ENCODE measurements at places on chromosomes 1 and 21.

DNA sequence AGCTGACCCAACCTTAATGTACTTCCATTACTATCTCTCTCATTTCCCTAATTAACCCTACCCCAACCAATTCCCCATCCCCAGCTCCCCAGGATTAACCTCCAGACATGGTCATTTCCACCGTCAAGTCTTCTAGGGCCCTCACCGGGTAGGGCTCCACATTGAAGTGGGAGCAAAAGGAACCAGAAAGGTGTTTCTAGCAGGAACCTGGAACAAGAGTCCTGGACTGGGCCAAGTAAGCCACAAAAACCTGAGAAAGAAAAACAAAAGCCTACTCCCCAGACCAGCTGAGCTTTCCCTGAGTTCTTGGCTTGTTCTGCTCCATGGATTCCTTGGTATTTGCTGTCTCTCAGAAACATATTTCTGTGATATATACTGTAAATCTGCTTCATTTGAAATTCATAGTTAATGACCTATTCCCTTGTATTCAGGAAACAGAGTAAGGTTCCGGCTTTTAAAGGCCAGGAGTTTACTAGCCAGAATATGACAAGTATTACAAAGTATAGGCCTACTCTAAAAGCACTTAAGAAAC lies 58.4 kb downstream of the SYF2 start:
- no peak for DNase-seq

- peak; percentile 62 for DNase-seq
Measured at GRCh38 chr1:58932859-58933598, 149.2 kb upstream of the JUN start.

DNA sequence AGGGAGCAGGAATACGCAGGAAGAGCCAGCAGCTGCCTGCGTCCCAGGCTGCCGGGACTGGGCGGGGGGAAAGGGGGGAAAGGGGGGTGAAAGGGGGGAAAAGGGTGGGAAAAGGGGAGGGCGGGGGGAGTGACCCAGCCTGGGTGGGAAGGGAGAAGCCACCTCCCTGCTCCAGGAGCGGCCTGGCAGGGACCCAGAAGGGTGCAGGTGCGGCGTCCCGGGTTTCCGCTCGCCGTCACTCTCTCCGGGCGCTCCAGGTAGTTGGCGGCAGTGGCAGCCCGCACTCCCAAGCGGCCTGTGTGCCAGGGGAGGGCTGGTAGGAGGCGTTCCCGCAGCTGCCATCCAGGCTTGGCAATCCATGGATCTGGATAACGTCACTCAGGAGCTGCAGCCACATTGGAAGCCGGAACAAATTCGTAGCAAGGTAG lies 141.0 kb upstream of the NGF start:
- DNase-seq, result no peak

- DNase-seq, result peak; percentile 47
Measured at GRCh38 chr1:65279070-65279779, 30.1 kb upstream of the DNAJC6 start.

- no peak for DNase-seq
Measured at GRCh38 chr1:204986181-204986580, 56.8 kb upstream of the CNTN2 start.

GRCh38 chr21:21165063-21165645 lies 166.9 kb downstream of the NCAM2 start:
- DNase-seq, result peak; percentile 94

- DNase-seq, result no peak
Measured at GRCh38 chr1:171351961-171352360, 38.0 kb downstream of the FMO4 start.

DNA sequence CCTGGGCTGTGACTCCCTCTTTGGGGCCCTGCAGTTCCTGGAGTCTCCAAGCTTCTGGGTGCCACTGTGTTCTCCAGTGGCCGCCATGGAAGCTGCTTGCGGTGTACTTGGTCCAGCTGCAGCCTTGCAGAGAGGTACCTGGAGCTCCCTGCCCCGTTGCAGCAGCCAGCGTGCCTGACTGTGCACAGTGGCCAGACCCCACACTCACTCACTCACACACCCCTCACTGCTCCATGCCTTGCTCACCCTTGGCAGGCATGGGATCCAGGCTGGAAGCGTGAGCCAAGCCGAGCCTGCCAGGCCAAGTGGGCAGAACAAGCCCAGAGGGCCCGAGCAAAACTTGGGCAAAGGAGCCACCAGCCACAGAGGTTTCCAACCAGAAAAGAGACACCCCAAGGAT lies 43.0 kb downstream of the MATN1 start:
- DNase-seq, result no peak

- DNase-seq, result no peak
Measured at GRCh38 chr1:3740042-3740441, 12.2 kb upstream of the CCDC27 start.

DNA sequence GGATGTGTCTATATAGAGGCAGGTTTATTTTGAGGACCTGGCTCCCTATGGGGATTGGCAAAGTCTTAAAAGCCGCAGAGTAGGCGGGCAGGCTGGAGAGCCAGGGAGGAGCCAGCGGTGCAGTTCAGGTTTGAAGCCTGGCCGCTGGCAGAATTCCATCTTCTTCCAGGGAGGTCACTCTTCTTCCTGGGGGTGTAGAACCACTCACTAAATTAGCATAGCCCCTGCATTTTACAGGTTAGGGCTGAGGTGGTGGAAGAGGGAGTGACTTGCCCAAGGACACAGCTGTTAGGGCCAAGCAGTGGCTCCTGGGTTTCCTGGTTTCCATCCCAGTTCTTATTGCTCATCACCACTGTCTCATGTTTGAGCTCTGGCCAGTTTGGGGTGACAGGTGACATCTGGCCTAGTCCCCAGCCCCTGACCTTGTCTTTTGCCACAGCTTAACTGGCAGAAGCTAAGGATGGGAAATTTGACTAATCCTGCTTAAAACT lies 1.4 kb downstream of the PINK1 start:
- DNase-seq, result peak; percentile 44

GRCh38 chr1:51423073-51423821 lies 92.9 kb upstream of the TTC39A start:
- peak; percentile 23 for DNase-seq

GRCh38 chr1:32878183-32878582 lies 7.5 kb upstream of the FNDC5 start:
- no peak for DNase-seq

DNA sequence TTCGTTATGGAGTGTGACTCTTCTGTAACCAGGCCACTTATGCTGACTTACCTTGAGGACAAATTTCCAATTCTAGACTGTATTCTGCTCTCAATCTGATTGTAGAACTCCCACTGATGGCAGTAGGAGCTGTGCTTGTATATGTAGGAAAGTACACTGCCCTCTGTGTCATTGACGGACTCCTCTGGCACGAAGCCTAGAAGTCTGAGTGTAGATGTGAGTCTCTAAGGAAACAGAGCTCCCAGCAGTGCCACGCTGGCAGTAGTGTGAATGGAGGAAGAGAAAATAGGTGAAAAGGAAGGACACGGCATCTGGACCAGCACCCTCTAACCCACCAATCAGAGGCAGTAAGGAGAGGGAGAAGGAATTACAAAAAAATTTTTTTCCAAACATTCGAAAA lies 130.4 kb upstream of the ADGRL2 start:
- peak; percentile 92 for DNase-seq

- no peak for DNase-seq
Measured at GRCh38 chr1:180947499-180947885, 34.8 kb downstream of the KIAA1614 start.

GRCh38 chr1:56439610-56440264 lies 139.6 kb downstream of the PLPP3 start:
- no peak for DNase-seq

DNA sequence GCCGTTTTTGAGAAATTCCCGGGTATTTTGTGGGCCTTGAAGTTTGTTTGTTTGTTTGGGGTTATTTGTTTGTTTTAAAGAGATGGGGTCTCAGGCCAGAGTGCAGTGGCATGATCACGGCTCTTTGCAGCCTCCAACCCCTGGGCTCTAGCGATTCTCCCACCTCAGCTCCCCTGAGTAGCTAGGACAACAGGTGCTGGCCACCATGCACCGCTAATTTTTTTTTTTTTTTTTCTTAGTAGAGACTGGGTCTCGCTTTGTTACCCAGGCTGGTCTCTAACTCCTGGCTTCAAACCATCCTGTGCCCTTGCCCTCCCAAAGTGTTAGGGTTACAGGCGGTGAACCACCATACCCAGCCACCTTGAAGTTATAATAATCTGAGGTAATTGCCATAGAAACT lies 2.0 kb downstream of the CHTOP start:
- DNase-seq, result no peak

GRCh38 chr1:160139840-160140239 lies 11.6 kb upstream of the ATP1A4 start:
- DNase-seq, result no peak

DNA sequence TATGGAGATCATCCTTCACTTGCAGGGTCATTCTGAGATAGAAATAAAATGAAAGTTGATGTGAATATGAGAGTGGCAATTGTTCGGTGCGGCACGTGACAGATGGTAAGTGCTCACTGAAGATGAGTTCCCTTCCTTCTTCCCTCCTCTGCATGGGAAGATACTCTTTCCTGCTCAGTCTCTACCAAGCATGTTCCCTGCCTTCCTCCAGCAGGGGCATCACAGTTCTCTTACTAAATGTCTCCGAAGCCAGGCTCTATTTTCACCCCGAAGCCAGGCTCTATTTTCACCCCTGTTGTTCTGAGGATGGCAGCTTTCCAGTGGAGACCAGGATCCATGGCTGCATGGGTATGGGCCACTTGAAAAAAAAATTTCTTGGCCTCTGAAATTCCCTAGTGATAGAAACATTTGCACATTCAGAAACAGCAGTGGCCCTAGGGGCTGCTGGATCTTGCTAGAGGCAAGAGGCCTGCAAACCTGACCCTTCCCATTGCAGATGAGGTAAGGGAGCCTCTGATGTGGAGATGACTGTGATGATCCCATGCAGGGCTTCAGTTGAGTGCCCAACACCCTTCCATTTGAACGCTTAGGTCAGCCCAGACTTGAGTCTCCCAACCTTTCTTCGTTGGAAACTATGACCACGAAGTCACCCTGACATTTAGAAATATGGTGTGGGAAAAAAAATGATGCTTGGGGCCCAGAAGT lies 123.7 kb upstream of the HMGB4 start:
- no peak for DNase-seq

GRCh38 chr1:149848340-149849110 lies 50.8 kb upstream of the BOLA1 start:
- no peak for DNase-seq

DNA sequence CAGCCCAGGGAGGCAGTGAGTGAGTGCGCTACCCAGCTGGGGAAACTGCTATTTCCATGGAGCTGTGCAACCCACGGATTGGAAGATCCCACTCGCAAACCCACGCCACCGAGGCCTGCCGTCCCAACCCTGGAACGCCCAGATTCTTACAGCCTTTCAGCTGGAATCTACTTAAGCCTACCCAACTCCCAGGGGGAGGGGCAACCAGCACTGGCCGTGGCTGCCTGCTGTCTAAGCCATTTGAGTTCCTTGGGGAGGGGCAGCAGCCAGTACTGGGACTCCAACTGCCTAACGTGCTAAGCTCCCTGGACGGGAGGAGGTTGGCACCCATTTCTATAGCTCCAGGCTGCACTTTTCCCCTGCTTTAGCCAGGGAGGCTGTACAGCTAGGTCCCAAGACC lies 27.1 kb upstream of the ZNF669 start:
- no peak for DNase-seq

GRCh38 chr1:168498956-168499687 lies 44.7 kb downstream of the XCL2 start:
- DNase-seq, result no peak

GRCh38 chr1:89692601-89693521 lies 59.9 kb downstream of the LRRC8C start:
- no peak for DNase-seq
